ENCODE measurements at places on chromosomes 1 and 21.

DNA sequence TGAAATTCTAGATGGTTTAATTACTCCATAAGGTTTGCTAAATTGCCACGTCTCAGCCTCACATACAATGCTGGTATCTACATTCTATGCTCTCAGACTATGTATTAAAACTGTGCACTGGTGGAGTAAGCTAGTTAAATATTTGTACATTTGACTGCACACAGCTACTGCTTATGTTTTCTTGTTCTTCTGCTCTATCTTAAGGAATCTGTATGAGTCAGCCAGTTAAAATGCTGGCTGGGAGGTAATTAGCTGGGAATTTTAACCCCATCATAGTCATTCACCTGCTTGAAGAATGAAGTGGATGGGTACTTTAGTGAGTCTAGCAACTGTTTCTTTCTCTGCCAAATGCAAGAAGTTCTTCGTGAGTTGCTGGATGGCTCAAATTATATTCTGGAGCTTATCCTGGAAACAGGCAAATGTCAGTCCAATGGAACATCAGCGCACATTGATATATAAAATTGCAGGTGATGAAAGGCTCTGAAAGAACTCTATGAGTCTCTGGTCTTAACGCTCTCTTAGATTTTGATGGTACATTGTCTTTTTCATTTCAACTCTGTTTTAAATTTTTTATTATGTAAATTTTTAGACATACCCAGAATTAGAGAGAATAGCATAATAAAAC, 83.4 kb downstream of the BACH1 start:
- DNase-seq, result no peak

- no peak for DNase-seq
Measured at GRCh38 chr1:239558991-239559390, 172.6 kb downstream of the CHRM3 start.

DNA sequence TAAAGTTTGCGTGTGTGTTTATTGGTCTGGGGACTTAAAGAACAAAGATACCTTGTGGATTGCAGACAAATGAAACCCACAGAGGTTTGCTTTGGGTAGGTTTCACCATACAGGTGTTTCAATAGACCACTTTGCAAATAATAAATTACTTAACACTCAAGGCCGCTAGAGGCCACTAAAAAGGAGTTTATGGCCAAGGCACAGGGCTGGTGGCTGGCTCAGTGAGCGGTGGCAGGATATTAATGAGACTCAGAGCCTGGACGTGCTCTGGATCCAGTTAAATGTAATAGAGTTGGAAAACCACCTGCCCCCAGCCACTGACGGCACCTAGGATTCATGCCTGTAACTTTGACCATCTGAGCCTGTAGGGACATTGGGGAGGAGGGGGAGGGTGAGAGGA, 44.5 kb downstream of the LRRC38 start:
- peak; percentile 64 for DNase-seq

GRCh38 chr1:11070876-11071275, 11.1 kb upstream of the SRM start:
- no peak for DNase-seq

DNA sequence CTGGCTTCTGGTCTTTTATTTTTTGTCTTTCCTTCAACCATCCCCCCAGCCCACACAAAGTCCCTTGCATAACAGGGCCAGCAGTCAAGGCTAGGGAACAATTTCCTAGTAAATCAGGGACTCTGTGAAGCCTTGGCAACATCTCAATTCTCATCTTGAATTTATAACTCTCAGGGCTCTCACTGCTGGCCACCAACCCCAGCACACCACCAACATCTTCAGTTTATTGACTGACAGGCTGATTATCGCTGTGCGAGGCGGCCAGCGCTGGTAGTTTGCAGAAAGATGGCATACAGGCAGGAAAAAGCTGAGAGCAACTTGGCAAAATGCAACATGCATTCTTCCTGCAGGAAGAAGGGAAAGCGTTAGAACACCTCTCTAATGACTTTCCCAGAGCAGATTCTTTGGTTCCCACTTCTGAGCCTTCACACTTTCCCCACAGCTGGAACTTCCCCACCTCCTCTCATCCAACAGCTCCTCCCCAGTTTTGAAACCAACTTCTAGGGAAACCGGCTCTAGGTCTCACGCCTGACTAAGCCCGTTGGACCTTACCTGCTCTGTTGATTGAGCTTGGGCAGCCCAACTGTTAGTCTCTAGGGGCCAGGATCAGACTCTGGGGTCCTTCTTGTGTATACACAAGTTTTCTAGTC, 26.3 kb upstream of the CSF1 start:
- DNase-seq, result no peak

GRCh38 chr1:17538010-17538409, 1.5 kb upstream of the ARHGEF10L start:
- DNase-seq, result no peak

DNA sequence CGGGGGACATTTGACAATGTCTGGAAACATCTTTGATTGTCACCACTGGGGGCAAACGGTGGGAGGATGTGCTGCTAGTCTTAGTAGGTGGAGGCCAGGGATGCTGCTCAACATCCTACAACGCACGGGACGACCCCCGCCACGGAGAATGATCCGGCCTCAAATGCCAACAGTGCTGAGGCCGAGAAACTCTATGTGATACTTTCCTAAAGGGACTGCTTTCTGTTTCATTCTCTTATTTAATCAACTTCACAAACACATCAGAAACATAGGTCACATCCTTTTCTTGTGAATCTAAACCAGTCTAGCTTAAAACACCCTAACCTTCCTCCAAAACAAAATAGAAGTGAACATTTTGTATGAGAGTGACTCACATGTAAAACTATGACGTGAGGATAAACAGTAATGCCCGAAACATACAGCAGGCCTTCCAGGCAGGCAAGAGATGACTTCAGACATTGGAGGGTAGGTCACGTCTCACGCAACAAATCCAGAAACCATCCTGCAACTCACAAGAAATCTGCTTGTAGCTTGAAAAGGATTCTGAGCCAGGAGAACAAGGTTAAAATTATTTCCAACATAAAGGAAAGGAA, 37.2 kb upstream of the ETS2 start:
- no peak for DNase-seq

- no peak for DNase-seq
Measured at GRCh38 chr1:3905953-3906671, 6.0 kb upstream of the C1orf174 start.

- no peak for DNase-seq
Measured at GRCh38 chr1:153921080-153921802, 1.5 kb downstream of the GATAD2B start.

- DNase-seq, result peak; percentile 48
Measured at GRCh38 chr1:235415008-235415904, 48.0 kb downstream of the TBCE start.
